ENCODE measurements at places on chromosomes 6 and 20. TPM values are rescaled to one million over a fixed set of nuclear protein-coding genes. Genes with fewer than 3 reads are reported as not detected.

Gene TNNC2
- total RNA-seq: 1.1 TPM

- H3K27ac ChIP-seq: no peak overlapping the region
- H3K27me3 ChIP-seq: no peaks in the 10 kb centered on the region
- H3K36me3 ChIP-seq: no peaks in the 10 kb centered on the region
- H3K4me1 ChIP-seq: peaks cover 7% of the 10 kb centered on the region
- H3K4me3 ChIP-seq: no peak overlapping the region
- no peak for DNase-seq
Observed at GRCh38 chr6:168416531-168416930, 24.5 kb upstream of the SMOC2 start.

Gene DLK2
- total RNA-seq: not detected

- no peaks in the 10 kb centered on the region for H3K27me3 ChIP-seq
- H3K4me3 ChIP-seq: no peak overlapping the region
- H3K4me1 ChIP-seq: no peaks in the 10 kb centered on the region
- H3K27ac ChIP-seq: no peak overlapping the region
- H3K36me3 ChIP-seq: no peaks in the 10 kb centered on the region
- no peak for DNase-seq
Observed at GRCh38 chr6:148069256-148069655, 273.4 kb upstream of the SASH1 start.

DNA sequence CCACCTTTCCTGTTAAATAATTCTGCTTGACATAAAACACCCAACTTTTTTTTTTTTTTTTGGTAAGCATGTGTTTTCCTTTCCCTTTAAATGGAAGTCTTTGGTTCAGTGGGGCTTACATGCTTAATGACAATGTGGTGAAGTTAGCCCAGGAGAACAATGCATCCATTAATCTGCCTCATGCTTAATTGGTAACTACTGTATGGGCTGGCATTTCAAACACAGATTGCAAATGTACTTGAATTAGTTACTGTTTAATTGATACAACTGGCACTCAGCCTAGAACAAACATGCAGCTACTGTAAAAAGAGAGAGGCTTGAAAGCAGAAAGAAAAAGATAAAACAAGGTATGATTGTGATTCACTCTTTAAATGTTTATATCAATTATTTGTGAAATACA is 483.6 kb upstream of the NOX3 start:
- no peak overlapping the region for H3K4me3 ChIP-seq
- DNase-seq: no peak
- no peaks in the 10 kb centered on the region for H3K27me3 ChIP-seq
- H3K36me3 ChIP-seq: no peaks in the 10 kb centered on the region
- H3K4me1 ChIP-seq: no peaks in the 10 kb centered on the region
- no peak overlapping the region for H3K27ac ChIP-seq

Gene DEF6
- total RNA-seq: 39.8 TPM

DNA sequence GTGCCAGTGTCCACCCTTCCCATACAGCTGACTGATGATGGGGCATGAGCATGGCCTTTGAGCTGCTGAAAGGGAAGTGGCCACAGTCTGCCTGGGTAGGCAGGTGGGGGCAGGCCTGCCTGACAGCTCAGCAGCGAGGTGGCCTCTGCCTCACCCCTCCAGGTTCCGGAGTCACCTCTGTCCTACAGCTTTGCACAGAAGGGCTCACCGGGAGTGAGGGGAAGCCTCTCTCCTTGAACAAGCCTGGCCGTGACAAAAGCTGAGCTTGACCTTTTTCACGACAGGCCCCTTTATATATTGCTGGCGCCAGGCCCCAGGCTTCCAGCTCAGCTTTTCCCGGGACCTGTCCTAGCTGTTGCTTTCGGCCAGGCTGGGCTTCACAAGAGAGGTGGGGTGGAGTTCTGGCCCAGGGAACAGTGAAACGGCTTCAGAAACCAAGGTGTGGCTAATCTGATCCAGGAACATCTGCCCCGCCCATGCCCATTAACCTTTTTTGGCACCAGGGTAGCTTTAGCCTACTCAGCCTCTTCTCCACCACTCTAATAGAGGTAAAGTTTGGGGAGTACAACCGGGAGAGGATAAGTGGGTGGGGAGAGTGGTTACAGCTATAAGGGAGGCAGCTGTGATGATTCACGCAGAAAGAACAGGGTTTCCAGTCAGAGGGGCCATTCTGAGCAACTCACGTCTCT is 42.9 kb downstream of the C6orf132 start:
- no peaks in the 10 kb centered on the region for H3K36me3 ChIP-seq
- H3K4me1 ChIP-seq: peaks cover 53% of the 10 kb centered on the region
- H3K4me3 ChIP-seq: no peak overlapping the region
- H3K27me3 ChIP-seq: no peaks in the 10 kb centered on the region

- no peaks in the 10 kb centered on the region for H3K4me1 ChIP-seq
- H3K27ac ChIP-seq: no peak overlapping the region
- H3K4me3 ChIP-seq: no peak overlapping the region
- H3K27me3 ChIP-seq: no peaks in the 10 kb centered on the region
- no peak for DNase-seq
Observed at GRCh38 chr6:158954753-158955152, 45.2 kb downstream of the RSPH3 start.

- H3K4me1 ChIP-seq: peaks cover 16% of the 10 kb centered on the region
- H3K27me3 ChIP-seq: no peaks in the 10 kb centered on the region
- DNase-seq: peak; percentile 70
- no peak overlapping the region for H3K4me3 ChIP-seq
- H3K36me3 ChIP-seq: no peaks in the 10 kb centered on the region
- peak overlapping the region; percentile 9 for H3K27ac ChIP-seq
Observed at GRCh38 chr6:137823826-137824555, 43.1 kb upstream of the TNFAIP3 start.

Measured in upper lobe of left lung (tissue), 6 donors.